ENCODE measurements at places on chromosomes 2 and 18.
A peak's percentile ranks its signal among the peaks of the same experiment; 100 is the strongest.

DNA sequence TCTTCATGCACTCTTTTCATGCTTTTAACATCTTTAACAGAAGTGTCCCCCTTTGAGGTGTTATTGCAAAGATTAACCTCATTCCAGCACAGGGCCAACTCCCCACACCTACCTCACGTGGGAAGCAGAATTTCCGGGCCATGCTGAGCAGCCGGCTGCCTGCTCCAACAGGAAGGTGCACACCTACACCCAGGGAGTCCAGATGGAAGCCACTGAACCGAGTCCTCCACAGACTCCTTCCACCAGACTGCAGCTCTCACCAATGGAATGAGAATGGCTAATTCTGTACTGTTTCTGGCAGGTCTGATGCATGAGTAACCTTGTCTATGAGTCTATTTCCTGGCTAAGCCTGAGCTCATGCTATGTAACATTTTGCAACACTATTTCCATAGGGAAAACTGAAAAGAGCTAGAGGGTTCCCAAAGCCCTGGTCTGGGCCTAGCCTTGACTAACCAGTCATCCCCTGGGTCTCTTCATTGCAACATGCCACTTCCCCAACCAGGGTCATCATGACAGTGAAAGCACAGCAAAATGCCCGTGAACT is 11.0 kb downstream of the ERFE start:
- no peak for DNase-seq

- no peak for DNase-seq
Measured at GRCh38 chr18:50647792-50648191, 87.9 kb downstream of the MAPK4 start.

DNA sequence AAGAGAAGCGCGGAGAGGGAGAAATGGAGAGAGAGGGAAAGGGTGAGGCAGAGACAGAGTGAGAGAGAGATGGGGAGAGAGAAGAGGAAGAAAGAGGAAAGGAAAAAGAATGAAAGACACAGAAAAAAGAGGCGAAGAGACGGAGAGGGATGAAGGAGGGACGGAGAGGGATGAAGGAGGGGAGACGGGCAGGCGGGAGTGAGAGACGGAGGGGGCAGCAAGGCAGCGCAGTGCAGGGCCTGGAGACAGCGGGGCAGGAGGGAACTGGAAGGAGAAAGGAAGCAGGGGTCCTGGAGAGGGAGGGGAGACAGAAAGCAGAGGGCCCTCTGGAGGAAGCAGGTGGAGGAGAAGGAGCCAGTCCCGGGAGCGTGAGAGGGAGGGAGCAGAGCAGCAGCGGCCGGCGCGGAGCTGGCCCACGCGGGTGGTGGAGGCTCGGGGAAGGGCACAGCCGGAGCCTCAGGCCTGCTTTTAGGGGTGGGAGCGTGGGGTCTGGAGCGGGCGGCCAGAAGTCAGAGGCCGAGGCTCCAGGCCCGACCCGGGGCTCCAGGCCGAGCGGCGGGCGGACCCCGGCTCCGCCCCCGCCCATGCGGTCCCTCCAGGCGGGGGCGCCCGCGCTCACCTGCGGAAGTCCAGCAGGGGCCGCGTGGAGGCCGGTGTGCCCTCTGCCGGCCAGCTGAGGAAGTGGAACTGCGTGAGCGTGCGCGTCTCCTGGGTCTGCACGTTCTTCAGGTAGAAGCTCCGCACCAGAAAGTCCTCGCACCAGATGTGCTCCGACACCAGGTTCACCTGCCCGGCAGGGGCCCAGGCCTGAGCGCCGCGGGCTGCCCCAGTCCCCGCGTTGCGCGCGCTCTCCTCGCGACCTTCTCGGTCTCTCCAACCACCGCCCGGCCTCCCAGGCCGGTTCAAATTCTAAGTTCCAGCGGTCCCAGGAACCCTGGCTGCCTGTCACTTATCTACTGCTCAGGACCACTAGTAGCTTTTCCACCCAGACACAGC is 14.5 kb downstream of the PTPRN start:
- DNase-seq = peak; percentile 61

DNA sequence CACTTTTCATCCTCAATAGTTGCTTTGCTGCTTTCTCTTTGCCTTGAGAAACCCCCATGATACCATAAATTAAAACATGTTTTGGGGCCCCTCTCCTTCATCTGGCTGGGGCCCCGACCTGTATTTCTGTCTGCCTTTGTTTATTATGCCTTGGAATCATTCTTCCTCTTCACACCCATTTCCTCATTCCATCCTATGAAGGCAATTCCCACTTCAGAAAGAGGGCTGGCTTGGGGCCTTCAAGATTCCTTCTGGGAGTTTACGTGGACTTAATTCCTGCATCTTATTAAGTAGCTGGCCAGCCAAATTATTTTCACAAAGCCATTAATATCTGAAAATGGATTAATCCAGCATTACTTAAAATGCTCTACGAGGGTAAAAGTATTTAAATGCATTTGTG is 6.8 kb upstream of the LRRTM1 start:
- DNase-seq = no peak

DNA sequence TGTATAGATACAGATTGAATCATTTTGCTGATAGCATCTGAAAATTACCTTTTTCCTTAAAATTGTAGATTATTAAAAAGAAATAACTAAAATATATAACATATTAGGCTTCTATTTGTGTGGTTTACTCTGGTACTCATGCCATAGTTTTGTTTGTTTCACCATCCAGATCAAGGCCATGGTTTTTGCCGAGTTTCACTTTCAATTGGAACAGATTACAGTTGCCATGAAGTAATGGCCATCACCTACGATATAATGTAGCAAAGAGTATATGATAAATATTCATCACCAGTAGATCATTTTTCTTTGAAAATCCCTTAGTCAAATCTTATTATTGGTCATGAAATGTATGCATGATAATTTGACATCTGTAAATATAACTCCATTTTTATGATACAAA is 11.9 kb upstream of the DNAH7 start:
- no peak for DNase-seq

GRCh38 chr2:159551806-159552205 is 64.5 kb downstream of the BAZ2B start:
- DNase-seq = no peak

DNA sequence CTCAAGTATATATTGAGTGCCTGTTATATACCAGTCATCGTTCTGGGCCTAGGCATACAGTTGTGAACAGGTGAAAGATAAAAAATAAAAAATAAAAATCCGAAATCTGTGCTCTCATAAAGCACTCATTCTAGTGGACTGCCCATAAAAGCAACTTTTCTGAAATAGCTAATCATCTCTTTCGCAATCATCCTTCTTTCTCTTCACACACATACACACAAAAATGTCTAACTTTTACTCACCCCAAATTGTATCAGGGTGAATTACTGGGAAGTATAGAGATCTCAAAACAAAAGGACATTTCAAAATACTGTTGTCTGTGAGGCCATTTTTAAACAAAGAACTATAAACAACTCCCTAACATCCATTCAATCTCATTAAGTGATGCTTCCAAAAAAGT is 29.6 kb upstream of the ORC2 start:
- DNase-seq = no peak

- DNase-seq = no peak
Measured at GRCh38 chr2:11330457-11331142, 13.8 kb downstream of the ROCK2 start.

DNA sequence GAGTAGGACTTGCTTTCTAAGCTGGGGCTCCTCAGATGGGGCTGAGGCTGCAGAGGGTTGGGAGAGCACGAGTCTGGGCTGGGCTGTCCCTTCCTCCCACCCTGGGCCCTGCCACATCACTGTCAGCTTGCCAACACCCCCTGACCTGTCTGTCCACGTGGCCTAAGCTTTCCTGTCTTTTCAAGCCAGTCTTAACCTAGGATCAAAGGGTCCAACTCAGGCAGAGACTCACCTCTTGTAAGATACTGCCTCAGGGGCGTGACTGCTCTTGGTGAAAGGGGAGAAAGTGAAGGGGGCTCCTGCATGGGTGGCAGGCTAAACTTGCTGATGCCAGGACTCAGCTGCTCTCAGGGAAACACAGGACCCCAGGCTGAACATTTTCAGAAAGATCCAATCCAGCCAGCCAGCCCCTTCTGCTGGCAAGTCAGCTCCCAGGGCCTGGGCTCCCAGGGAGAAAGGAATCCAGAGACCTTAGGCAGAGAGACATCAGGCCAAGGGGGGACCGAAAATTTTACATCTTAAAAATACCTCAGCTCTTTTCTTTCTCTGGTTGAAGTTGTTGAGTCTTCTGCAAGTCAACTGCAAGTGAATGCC is 144.2 kb upstream of the ID2 start:
- DNase-seq = no peak

- DNase-seq = no peak
Measured at GRCh38 chr2:65198737-65199136, 28.9 kb upstream of the ACTR2 start.

GRCh38 chr2:222333397-222333796 is 34.6 kb upstream of the PAX3 start:
- no peak for DNase-seq

- no peak for DNase-seq
Measured at GRCh38 chr18:23814991-23815614, 125.8 kb downstream of the LAMA3 start.

- no peak for DNase-seq
Measured at GRCh38 chr2:226969417-226970080, 133.7 kb downstream of the RHBDD1 start.

DNA sequence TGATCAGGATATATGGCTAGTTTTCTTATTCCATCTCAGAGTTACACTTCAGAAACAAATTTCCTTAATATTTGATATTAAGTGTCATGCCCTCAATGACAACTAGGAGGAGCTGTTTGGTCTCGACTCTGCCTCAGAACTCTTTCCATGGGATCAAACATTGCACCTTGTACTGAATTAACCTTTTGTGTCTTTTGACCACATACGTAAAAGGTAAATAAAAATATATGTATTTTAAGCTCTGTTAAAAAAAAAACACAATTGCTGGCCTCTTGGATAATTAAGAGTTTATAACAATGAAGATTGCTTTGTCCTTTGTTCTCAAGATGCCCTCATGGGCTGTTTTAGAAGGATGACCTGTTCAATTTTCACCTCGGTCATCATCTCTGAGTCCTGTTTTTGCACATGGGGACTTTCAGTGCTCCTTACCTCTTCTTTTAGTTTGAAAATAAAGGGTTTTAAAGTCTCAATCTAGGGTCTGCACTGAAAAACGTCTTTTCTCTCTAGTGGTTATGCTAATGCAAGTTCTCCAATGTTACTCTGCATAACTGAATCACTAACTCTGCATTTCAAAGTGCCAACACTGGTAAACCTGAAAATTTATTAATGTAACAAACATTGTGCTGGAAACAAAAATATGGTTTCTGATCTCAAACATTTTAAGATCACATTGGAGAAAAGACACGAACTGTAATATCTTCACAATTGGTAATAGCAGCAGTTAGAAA is 18.8 kb upstream of the FN1 start:
- DNase-seq = no peak

DNA sequence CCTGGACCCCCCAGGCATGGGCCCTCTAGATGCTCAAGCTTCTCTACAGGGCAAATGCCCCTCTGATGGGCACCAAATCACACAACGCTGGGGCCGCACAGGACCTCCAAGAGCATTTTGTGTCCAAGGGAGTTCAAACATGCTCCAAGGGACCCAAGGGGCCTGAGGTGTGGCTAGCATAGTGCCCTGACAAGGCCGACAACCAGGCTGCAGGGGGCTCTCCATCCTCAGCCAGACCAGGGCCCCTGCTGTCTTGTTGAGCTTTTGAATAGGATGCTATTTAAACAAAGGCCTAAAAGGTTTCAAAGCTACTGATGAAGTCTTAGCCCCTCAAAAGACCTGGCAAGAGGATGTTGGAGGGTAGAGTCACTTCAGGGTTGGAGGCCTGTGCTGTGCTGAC is 33.1 kb downstream of the EN1 start:
- no peak for DNase-seq

GRCh38 chr2:130369311-130369964 is 13.6 kb downstream of the PTPN18 start:
- DNase-seq = no peak

DNA sequence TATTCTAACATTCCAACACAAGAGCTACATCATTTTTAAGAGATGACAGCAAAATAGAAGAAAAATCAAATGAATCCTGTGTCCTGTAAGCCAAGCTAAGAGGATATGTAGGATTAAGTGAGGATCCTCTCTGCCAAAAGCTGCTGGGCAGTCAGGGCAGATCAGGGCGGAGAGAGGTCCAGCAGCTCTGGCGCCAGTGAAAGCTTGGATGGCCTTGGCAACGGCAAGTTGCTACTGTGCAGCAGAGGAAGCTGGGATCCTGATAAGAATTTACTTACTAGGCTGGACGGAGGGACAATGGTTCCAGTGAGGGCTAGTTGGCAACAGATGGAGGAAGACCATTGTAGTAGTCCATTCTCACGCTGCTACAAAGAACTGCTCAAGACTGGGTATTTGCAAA is 391.5 kb downstream of the XIRP2 start:
- no peak for DNase-seq

DNA sequence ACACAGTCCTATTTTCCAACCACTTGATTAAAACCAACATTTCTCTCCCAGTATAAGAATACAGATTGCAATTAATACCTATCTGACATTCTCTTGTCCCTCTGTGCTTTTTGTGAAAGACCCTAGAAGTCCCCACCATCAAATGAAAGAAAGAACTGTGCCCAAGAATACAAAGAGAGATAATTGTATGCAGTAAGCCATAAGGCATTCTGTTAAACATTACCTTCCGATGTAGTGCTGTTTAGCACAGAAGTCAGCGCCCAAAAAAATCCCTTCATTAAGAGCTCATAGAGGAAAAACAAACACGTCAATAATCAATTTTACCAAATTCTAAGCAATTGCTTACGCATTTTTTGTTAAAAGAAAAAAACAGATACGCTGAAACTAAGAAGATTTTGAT is 41.1 kb downstream of the ZNF516 start:
- no peak for DNase-seq

DNA sequence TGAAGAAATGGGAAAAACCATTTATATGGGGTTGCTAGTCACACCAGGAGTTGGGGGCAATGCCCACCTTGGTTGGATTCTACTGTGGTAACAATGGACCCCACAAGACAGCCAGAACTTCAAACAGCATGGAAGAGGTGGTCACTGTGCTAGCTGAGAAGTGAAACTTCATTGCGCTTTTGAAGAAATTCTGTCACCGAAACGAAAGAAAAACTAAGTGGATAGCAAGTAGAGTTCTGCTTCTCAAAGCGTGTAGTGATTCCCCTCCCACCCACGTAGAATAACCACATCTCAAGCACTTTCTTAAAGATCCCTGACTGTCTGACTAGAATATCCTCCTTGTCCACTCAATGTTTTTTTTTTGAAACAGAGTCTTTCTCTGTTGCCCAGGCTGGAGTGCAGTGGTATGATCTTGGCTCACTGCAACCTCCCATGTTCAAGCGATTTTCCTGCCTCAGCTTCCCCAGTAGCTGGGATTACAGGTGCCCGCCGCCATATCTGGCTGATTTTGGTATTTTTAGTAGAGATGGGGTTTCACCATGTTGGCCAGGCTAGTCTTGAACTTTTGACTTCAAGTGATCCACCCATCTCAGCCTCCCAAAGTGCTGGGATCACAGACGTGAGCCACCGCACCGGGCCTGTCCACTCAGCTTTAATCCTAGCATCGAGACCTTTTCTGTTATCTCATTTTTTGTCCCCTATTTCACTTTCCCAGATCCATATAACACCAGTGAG is 30.1 kb upstream of the CCL20 start:
- DNase-seq = no peak

- DNase-seq = no peak
Measured at GRCh38 chr2:168928113-168928831, 27.2 kb downstream of the G6PC2 start.

Data from NCI-H187 (cell line).